Activated CD4-positive, alpha-beta T cell treated with anti-CD3 and anti-CD28 coated beads for 24 hours (primary cell): ENCODE measurements at places on chromosomes 5 and 9.

- no peak for DNase-seq
Observed at GRCh38 chr5:82105457-82105856, 133.6 kb downstream of the ATG10 start.

DNA sequence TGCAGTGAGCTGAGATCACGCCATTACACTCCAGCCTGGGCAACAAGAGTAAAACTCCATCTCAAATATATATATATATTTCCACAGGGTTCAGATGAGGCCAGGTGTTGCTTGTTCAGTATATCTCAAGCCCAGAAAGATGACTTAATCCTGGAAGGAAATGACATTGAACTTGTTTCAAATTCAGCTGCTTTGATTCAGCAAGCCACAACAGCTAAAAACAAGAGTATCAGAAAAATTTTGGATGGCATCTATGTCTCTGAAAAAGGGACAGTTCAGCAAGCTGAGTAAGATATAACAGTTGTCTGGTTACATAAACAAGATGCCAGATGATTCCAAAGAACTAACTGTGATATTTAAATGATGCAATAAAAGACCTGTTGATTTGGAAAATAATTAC, 352.0 kb downstream of the KCTD16 start:
- no peak for DNase-seq

- no peak for DNase-seq
Observed at GRCh38 chr5:61805101-61805500, 473.0 kb downstream of the ZSWIM6 start.

- DNase-seq = no peak
Observed at GRCh38 chr9:130857864-130858738, 23.0 kb downstream of the ABL1 start.

DNA sequence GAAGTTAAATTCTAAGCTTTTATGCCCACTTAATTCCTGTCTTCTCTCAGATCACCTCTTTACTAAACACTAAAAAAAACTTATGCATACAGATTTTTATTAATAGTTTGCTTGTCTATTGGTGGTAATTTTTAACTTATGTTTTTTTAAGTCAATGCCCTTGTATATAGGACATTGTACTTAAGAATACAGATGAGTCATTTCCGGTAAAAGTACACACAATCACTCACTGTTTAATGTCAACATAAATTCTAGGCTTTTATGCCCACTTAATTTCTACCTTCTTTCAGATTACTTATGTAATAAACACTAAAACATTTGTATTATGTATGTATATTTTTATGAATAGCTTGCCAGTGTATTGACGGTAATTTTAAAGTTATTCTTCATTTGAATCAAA, 872.8 kb upstream of the CDH9 start:
- no peak for DNase-seq

DNA sequence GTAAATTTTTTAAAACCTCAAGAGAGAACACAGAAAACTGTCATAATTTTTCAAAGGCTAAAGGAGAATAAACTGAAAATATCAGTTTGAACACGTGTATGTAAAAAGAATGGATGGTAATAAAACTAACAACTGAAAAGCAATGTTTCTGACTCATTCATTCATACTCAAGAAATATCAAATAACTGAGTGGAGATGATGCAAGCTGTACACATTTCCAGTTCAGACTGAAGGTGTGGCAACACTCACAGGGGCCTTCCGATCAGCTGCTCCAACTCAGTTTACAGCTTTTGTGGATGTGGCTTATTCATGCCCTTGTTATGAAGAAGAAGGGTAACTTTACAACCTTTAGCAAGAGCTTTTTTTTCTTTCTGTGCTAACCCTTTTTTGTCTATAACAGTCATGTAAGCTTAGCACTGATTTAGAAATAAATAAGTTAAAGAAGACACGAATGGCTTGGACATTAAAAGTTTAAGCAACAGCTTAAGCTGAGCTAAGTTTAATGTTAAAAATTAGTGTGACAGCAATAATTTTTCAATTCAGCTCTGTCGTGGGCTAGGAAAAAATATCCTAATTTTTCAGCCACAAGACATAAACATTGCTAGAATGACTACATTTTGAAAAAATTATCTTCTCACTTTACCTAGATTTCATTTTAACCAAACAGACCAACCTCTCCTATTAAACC, 453.5 kb downstream of the RAB3C start:
- no peak for DNase-seq

- DNase-seq = no peak
Observed at GRCh38 chr9:132591244-132591643, 8.8 kb downstream of the BARHL1 start.

DNA sequence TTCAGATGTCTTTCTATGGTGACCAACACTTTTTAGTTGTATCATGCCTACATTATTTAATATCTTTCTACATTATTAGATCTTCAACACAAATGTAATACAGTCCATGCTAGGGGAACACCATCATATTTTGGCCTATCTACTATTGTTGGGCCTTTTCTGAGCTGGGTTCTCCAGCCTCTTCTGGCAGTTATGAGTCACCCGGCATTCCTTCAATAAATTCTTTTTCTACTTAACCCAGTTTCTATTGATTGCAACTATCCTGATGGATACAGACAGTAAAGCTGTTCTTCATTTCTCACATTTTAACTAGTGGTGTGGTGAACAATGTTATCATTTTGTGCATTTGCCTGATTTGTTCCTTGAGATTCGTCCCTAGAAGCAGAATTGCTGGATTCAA, 529.3 kb downstream of the BNC2 start:
- DNase-seq = no peak

DNA sequence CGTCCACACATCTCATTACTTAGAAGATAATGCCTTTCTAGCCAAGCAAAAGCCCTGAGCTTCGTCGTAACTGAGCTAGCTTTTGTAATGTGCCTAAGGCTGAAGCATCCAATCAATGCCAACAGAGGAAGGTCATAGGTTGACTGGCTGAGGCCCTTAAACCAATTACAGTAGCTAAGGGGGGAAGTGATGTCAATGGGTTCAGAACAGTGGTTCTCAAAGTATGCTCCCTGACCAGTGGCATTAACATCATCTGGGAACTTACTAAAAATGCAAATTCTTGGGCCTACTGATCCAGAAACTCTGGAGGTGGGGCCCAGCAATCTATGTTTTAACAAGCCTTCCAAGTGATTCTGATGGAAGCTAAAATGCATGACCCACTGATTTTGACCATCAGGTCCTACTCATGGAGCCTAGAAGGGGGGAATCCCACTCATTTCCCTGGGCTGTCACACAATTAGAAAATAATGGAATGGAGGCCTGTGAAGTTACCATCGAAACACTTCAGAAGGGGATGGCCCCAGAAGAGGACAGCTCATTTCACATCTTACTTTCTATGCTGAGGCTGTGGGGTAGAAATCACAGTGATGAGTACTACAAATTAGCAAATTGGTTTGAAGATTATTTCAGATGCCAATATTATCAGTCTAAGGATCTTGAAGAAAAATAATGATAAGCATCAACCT, 4.8 kb upstream of the VLDLR start:
- DNase-seq = no peak

DNA sequence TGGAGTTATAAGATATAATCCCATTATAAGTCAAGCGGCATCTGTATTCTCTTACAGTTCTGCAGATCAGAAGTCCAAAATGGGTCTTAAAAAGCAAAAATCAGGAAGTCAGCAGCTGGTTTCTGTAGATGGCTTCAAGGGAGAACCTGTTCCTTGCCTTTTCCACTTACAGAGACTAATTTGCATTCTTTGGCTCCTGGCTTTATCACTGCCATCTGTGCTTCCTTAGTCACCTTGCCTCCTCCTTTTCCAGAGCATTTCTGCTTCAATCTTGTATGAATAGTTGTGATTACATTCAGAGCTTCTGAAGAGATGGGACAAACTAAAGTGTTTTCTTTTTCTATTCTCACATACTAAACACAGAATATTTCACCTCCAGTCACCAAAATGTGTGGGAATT, 647.3 kb upstream of the GRAMD2B start:
- no peak for DNase-seq

DNA sequence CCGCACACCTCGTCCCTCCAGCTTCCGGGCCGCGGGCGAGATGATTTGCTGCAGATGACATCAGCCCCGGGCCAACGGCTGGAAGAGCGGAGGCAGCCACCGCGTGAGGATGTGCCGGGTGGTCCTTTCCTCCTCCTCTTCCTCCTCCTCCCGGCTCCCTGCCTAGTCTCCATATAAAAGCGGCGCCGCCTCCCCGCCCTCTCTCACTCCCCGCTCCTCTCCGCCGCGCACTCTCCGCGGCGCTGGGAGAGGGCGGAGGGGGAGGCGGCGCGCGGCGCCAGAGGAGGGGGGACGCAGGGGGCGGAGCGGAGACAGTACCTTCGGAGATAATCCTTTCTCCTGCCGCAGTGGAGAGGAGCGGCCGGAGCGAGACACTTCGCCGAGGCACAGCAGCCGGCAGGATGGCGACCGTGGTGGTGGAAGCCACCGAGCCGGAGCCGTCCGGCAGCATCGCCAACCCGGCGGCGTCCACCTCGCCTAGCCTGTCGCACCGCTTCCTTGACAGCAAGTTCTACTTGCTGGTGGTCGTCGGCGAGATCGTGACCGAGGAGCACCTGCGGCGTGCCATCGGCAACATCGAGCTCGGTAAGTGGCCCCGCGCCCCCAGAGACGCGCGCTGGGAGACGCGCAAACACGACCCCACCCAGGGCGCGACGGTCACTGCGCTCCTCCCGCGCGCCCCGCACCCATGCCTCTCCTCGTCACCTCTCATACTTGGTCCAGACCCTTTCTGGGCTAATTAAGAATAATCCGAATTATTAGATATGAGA, at the start of gene MAP1B:
TSS of gene MAP1B (plus strand) at position 345 of the 770 bp plus-strand sequence. CDS start at position 402, 57 bp downstream.
- no peak for DNase-seq

DNA sequence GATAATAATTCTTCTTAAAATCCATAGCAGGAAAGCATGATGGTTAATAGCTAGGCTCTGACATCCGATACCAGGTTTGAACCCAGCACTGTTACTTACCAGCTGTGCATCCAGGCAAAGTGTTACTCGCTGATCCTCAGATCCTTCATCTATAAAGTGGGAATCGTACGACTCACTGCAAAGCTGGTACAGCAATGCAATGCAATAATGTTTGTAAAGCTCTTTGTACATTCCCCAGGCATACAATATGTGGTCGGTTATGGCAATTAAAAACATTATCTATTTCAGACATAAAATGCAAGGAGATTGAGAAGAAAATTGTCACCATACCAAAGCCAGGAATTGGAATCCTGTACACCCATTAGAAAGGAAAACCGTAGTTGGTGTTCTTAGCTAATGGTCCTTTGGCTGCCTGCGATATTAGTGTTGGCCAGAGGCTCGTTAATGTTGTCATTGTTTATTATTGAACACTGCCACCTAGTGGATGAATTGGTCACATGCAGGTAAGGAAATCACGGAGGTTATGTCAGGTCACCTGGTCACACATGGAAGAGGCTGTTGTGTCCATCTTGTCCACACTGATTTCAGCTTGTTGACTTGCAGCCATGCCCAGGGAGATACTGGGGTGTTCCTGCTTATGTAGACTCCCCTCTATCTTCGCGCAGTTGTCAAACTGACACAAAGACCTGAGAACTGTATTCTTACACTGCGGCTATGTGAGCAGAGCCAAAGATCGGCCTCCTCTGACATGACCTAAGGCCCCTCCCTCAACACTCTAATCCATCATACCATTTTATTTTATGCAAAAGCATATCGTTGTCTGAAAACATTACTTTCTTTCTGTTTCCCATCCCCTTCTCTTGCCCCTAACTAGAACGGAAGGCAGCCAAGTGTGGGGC, 87.5 kb upstream of the PPP2R2B start:
- peak; percentile 3 for DNase-seq

- DNase-seq = no peak
Observed at GRCh38 chr5:40932766-40933165, 23.5 kb downstream of the C7 start.

DNA sequence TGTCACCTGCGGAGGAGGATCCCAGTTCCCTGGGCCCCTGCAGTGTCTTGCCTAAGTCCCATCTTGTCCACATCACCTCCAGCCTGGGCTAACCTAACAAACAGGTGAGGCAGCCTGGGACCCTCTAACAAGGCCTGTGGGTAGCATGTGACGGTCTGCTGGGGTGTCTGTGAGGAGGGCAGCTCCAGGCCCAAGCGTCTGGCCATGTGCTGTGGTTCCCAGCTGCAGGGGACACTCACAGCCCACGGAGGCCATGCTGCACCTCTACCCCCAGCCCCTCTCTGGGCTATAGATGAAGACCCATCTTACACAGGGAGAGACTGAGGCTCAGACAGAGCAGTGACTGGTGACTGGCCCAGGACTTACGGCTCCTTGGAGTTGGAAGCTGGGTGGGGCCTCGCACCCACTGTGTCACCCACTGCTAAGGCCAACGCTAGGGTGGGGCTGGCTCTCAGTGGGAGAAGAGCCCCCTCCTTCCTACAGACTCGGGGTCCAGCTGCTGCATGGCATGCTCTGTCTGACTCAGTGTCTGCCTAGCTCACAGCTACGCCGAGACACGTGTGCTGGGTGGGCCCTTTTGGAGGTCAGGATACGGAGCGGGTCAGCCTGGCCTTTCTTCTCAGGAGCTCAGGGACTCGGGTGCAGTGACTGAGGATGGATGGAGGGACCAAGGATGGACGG, 40.8 kb upstream of the RNF130 start:
- no peak for DNase-seq

DNA sequence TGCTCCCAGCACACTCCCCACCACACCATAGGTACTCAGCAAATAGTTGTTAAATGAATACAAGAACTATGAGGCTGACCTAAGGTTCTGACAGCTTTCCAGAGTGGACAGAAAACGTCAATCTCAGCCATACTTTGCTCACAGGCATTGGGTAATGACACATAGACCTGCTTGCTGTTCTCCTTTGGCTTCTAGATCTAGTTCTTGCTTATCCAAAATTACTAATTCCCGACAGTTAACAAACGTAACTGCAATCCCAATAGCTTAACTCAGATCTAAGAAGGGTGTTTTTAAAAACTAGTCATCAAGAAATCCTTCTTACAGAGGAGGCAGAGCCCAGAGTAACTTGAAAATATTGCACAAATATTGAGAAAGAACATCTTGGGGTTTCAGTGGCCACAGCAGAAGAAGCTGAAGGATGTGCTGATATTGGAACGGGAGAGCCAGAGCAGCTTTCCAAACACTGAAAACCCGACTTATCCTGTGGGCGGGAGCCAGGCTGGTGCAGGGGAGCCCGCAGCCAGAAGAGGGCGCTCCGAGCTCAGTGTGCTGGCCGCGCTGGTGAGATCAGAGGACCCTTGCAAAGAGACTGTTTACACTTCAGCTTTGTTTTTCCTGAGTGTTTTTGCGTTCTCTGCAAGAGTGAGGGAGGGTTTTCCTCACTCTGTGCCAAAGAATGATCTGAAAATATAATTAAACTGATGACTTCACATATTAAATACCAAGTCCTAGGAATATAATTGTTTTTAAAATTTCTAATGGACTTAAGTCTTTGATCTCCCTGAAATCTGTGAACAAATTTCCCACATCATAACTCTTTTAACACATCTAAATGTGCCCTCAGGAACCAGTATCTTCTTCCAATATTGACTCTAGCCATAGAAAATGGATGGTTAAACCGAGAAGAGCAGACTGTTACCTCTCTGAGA, 30.3 kb downstream of the FGF1 start:
- DNase-seq = peak; percentile 64

DNA sequence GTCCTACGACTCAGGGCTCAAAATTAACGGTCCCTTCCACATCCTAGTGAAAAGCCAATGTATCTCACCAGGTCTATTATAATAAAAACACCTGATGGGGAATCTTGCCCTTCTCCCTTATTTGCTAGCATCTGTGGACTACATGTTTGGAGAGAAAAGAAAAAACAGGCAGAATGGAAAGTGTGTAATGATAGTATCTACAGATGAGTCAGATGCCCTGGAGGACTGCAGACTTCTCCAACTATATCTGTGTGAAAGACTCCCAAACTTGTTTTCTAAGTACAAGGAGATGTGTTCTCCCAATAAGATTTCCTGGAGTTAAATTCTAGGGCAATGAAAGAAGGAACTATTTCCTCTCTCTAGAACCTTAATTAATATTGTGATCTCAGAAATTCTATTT, 66.0 kb downstream of the FOXB2 start:
- no peak for DNase-seq

- no peak for DNase-seq
Observed at GRCh38 chr5:81353189-81353588, 40.7 kb downstream of the ACOT12 start.
